ENCODE measurements at places on chromosomes 16 and 17.
A peak's percentile ranks its signal among the peaks of the same experiment; 100 is the strongest.

GRCh38 chr16:89033796-89034572 lies 57.0 kb upstream of the CBFA2T3 start:
- no peak for DNase-seq

- DNase-seq = no peak
These were observed 608.6 kb upstream of the EEF2KMT start for GRCh38 chr16:5706211-5706610.

GRCh38 chr16:90022209-90023077 lies 3.2 kb upstream of the DBNDD1 start:
- DNase-seq = peak; percentile 76

GRCh38 chr17:45227101-45227925 lies 5.6 kb downstream of the FMNL1 start:
- peak; percentile 49 for DNase-seq
